ENCODE measurements at places on chromosomes 13 and 19.
A peak's percentile ranks its signal among the peaks of the same experiment; 100 is the strongest.

DNA sequence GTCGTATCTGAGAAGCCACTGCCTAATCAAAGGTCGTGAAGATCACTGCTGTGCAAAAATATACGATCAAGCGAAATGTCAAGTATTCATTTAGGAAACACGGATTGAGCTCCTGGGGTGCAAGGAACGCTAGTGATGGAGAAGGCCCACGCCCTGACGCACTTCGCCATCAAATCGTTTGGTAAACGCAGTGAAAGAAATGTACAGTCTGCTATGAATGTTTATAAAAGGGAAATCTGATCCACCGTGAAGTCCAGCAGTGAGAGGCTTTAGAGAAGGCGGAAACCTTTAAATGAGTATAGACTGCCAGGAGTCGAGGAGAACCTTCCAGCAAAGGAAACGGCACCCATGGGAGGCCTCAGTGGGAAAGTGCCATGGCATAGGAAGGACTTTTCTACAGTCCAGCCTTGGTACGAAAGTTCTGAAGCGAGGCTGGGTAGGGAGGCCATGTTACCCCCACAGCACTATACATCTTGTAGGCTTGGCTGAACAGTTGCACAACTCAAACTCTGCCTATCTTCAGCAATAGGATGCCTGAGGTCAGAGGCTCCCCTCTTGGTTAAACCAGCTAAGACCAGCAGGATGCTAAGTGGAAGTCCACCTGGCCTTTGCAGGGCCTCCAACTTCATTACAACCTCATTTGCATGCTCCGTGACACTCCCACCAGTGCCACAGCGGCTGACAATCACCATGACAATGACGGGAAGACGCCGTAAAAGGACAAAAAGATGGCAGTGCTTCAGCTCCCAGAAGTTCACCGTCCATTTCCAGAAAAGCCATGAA is 20.4 kb downstream of the PCID2 start:
- no peak for DNase-seq

- DNase-seq: peak; percentile 82
These were observed 30.2 kb upstream of the NANOS3 start for GRCh38 chr19:13846557-13847406.

GRCh38 chr13:27044837-27045570 is 126.6 kb downstream of the USP12 start:
- no peak for DNase-seq

GRCh38 chr13:94331281-94331680 is 148.2 kb downstream of the DCT start:
- DNase-seq: no peak

Measured in GM18507 (cell line).